Glomerular endothelial cell (primary cell): ENCODE measurements at places on chromosomes 11 and 22. TPM values are rescaled to one million over a fixed set of nuclear protein-coding genes. Genes with fewer than 3 reads are reported as not detected.

DNA sequence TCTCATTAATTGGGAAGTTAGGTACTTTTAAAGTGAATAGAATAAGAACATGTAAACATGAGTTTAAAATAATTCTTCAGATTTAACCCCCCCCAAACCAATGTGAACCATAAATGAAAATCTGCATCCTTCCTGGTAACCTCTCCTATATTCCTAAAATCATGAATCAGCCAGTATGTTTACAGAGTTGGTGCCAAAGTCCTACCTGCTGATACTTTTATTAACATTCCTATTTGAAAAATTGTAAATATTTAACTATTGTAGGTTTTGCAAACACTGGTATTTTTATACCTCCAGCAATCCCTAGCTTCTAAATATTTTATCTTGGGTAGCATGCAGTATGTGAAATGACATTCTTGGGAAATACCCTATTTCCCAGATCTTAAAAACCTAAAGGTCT is 278.2 kb downstream of the RAB38 start:
- no peak for DNase-seq

- no peak for DNase-seq
Observed at GRCh38 chr11:78460471-78460870, 42.9 kb upstream of the GAB2 start.

GRCh38 chr11:32341620-32342613 is 93.4 kb downstream of the WT1 start:
- DNase-seq: no peak

DNA sequence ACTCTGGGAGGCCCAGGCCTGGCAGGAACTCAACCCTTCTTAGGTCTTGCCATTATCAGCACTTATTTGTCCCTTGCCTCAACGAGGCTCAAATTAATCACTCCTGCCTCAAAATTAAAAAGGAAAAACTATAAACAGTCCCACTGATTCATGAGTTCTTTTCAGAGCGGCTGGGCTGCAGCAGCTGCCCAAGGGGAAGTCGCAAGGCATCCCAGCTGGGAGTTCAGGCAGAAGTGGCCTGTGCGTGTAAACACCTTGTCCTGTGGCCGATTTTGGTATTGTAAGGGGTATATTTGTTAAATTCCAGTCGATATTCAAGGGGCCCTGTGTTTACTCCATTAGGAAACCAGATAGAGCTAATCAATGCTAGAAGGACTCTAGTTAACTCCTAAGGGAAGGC is 213.9 kb upstream of the CADM1 start:
- no peak for DNase-seq

SYT9 gene
- 0.10 TPM in 1 of 2 replicates, not detected in the other for total RNA-seq

ZNF215 gene
- total RNA-seq: 1.5 and 3.7 TPM in 2 replicates

GRCh38 chr11:111427471-111427912 is 48.4 kb upstream of the POU2AF1 start:
- no peak for DNase-seq

GLYAT gene
- total RNA-seq: not detected in 2 replicates

DNA sequence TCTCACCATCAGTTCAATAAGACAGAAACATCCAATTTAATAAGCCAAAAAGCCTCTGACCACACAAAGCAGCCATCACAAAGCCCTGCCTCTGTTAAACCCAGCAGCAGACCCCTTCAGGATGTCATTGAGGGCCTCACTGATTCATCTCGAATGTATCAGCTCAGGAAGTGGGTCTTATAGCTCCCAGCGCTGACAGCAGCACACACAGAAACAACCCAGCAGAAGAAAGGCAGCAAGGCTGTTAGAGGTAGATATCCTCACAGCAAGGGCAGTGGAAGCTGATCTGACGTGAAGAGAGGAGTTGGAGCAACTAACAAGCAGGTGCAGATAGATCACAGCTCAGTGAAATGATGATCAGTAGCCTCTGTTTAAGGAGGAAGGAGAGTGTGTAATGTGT is 86.2 kb upstream of the NCAM1 start:
- no peak for DNase-seq

APOL4 gene
- total RNA-seq: 2.7 and 2.9 TPM in 2 replicates

- no peak for DNase-seq
Observed at GRCh38 chr22:38316364-38317121, 690 bp downstream of the CSNK1E start.

DNA sequence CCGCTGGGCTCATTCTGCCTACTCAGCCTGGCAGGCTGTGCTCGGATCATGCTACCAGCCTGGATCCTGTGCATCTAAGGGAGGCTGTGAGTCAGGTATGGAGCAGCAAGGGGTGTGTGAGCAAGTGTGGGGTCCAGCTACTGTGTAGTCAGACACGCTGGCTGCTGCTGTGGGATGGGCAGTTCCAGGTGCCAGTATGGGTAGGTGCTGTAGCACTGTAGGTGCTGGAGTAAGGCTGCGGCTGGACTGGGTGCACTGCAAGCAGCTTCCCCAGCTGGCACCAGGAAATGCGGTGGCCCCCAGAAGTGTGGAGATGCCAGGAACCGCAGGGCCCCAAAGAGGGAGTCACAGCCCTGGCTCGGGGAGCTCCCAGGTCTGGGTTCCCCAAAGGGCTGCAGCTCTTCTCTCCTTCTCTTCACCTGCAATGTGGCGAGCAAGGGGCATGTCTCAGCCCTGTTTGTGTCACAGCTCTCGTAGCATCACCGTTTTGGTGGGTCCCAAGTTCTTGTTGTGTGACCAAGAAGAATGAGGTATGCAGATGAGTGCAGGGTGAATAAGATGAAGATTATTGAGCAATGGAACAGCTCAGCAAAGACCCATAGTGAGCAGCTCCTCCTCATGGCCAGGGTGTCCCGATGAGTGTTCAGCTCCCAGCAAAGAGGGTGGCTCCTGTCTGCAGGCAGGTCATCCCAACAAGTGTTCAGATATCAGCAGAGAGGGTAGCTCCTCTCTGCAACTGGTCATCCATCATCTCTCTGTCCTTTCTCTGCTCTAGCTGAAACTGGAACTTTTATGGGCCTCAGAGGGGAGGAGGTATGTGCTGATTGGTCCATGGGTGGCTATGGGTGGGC is 462.9 kb downstream of the TBC1D22A start:
- no peak for DNase-seq

DNA sequence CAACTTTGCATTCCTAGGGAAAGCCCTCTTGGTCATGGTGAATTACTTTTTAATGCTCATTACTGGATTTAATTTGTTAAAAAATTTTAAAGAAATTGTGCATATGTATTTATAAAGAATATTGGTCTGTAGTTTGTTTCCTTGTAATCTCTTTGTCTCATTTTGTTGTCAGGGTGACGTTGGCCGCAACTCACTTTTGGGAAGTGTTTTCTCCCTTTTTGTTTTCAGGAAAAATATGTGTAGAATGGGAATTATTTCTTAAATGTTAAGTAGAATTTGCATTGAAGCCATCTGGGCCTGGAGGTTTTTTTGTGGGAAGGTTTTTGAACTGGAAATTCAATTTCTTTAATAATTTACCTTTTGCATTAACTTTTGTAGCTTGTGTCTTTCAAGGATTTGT is 149.1 kb downstream of the UVRAG start:
- no peak for DNase-seq

- no peak for DNase-seq
Observed at GRCh38 chr11:69005183-69005630, 7.8 kb downstream of the MRGPRF start.

DNA sequence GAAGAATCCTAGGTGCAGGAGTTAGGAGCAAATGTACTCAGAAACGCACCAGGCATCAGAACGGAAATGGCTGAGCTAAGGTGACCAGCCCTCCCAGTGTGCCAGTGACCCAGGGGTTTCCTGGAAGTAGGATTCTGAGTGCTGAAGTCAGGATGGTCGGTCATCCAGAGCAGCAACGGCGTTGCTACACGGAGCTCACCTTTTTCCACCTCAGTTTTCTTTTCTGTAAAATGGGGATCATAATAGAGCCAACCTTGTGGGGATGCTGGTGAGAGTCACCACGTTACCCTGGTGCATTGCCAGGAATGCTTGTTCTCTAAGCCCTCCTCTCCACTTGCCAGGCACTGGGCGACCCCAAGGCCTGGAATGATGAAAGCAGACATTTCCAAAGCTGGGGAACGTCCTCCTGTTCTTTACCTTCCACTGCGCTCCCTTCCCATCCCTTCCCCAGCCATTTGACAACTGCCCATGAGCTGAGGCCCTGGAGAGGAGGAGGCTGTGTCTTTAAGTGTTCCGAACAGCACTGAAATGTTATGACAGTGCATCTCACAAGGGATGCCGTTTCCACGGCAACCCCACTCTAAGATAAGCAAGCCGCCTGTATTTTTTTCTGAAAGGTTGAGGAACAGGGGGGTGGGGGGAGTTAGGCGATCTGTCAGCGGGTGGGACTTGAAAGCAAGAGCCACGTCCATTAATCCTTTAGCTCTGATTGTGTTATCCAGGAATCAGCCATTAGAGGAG is 66.8 kb downstream of the TSPAN18 start:
- no peak for DNase-seq

DNA sequence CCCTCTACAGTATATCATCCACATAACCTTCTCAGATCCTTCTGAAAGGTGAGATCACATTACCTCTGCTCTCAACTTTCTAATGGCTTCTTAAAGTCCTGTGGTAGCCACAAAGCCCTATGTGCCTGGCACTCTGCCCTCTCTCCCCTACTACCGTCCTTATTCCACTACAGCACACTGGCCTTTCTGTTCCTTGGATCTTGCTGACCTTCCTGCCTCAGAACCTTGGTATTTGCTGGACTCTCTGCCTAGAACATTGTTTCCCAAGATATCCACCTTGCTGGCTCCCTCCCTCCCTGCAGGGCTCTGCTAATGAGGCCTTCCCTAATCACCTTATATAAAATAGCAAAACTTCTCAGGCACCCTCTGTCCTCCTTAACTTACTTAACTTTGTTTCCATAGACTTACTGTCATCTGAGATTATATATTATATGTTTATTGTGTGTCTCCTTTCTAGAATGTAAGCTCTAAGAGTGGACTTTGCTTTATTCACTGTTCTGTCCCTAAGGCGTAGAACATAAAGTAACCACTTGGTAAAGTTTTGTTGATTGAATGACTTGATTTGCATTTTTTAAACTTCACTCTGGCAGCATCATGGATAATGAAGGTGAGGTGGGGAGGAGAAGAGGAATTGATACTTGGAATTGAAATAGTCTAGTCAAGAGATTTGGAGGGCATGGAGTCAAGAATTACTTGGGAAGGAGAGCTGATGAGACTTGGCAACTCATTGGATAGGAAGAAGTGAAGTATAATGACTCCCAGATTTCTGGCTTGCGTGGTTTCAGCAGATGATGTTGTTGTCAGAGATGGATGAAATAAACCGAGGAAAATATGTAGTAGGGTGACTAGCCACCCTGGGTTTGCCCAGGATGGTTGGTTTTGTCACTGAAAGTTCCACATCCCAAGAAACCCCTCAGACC is 10.5 kb downstream of the POLD3 start:
- DNase-seq: no peak

- no peak for DNase-seq
Observed at GRCh38 chr11:37747121-37747520, 1149.1 kb upstream of the RAG2 start.

DNA sequence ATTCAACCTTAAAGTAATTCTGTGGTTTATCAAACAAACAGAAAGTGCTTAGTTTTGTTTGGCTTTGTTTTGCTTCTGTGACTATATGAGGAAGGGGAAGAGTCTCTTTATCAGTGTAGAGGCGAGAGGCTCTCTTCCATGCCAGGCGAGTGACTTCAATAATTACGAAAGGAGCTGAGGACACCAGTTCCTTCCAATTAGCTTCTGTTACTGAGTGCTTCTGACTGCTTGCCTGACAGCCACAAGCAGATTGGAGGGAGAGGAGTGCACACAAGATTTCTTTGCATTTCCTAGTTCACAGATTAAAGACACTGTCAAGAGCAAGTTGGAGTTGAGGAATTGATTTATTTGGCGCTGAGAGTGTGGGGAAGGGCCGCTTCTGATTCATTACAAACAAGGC is 1484.5 kb upstream of the TENM4 start:
- no peak for DNase-seq

HORMAD2 gene
- not detected in 2 replicates for total RNA-seq

DNA sequence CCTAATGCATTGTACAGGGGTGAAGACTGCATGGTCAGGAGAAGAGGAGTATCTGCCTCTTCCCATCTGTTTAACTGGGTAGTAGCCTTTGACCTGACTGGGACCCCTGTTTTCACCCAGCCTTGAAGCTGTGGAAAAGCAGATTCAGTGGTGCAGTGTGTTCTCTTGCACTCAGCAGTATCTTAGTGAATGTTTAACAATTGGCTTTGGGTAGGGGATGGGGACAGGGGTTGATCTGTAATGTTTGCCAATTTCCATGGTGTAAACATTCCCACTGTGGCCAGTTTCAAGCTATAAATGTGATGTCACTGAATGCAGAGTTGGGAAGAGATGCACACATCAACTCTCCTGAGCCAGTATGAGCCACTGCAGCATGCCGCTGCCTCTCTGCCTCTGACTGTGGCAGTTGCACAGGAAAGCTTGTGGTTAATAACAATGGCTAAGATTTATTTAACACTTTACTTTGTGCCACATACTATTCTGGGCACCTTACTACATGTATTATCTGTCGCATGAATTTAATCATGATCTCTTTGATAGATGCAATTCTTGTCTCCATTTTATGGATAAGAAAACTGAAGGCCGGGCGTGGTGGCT is 15.7 kb downstream of the FJX1 start:
- DNase-seq: no peak

DNA sequence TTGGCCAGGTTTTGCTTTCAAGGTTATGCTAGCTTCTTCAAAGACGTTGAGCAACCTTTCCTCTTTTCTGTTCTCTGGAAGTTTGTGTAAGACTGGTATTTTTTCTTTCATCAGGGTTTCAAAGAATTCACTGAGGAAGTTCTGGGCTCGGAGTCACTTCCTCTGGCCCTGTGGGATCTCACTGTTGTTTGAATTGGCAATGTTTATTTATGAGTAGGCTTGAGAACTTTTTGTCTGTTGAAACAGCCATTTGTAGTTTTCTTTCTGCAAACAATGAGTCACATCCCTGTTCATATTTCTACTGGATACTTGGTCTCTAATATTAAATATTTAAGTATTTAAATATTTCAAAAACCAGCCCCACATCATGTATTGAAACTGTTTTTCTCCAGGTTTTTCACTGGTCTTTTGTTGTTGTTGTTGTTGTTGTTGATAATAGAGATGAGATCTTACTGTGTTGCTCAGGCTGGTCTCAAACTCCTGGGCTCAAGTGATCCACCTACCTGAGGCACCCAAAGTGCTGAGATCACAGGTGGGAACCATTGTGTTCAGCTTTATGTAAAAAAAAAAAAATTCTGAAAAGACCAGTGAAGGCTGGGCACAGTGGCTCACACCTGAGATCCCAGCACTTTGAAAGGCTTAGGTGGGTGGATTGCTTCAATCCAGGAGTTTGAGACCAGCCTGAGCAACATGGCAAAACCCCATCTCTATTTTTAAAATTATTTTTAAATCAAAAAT is 26.9 kb downstream of the SUSD2 start:
- DNase-seq: peak; percentile 97

PRR33 gene
- total RNA-seq: not detected in 2 replicates
